ENCODE measurements at places on chromosomes 7 and 10.

DNA sequence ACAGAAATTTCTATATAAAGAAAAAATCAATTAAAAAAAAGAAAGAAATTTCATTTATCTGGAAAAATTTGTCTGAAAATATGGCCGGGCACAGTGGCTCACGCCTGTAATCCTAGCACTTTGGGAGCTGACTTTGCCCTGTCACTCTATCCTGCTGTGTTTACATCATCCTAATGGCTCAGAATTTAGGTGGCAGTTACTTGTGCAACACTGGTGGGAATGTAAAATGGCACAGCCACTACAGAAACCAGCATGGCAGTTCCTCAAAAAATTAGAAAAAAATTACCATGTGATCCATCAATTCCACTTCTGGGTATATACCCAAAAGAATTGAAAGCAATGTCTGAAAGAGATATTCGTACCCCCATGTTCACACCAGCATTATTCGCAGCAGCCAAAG lies 405.2 kb upstream of the AUTS2 start:
- DNase-seq, result no peak

GRCh38 chr10:103021150-103021899 lies 103.2 kb downstream of the CNNM2 start:
- no peak for DNase-seq

DNA sequence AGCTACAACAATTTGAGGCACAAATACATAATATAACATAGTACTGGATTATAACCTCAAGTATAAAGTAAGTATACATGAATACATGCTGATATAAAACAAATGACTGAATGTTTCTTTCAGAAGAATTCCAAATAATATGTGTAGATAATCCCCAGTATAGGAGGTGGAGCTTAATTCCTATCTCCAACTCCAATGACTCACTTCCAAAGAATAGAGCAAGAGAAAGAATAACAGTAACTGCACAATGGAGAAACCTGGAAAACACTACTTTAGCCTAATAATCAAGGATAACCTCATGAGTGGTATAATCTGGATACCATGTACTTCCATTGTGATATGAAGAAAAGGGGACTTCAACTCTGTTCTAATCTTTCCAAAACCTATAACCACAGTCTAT lies 13.7 kb upstream of the SEMA3C start:
- DNase-seq, result no peak

DNA sequence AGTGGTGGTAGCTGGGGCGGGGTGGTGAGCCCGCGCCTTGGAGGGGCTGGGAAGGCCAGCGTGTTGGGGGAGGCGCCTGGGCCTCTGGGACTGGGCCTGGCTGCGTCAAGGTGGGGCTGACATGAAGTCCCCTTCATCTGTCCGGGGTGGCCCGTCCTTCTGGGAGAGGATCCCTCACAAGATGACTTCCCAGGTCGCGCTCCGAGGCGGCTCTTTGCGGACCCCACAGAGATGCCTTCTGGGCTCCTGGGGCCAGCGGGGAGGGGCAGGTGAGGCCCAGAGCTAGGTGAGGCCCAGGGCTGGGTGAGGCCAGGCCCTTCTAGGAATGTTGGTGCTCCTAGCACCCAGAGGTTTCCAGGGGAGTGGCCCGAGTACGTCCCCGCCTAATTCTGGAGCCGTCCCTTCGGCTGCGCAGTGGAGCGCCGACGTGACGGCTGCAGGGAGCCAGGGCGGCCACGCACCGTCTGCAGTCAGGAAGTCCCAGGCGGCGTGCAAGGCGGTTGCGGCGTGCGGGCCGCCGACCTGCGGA lies 58.2 kb upstream of the NUPR2 start:
- DNase-seq, result no peak

DNA sequence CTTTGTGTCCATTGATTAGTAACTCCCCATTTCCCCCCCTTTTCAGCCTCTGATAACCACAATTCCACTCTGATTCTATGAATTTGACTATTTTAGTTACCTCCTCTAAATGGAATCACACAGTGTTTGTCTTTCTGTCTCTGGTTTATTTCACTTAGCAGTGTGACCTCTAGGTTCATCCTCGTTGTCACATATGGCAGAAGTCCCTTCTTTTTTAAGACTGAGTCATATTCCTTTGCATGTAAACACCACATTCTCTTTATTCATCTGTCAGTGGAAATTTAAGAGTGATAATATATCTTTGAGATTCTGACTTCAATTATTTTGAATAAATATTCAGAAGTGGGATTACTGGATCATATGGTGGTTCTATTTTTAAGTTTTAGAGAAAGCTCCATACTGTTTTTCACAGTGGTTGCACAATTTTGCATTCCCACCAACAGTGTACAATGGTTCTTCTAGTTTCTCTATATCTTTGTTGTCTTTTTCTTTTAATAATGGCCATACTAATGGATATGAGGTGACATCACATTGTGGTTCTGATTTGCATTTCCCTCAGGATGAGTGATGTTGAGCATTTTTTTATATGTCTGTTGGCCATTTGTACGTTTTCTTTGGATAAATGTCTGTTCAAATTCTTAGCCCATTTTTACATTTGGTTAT lies 126.1 kb upstream of the GRB10 start:
- no peak for DNase-seq

DNA sequence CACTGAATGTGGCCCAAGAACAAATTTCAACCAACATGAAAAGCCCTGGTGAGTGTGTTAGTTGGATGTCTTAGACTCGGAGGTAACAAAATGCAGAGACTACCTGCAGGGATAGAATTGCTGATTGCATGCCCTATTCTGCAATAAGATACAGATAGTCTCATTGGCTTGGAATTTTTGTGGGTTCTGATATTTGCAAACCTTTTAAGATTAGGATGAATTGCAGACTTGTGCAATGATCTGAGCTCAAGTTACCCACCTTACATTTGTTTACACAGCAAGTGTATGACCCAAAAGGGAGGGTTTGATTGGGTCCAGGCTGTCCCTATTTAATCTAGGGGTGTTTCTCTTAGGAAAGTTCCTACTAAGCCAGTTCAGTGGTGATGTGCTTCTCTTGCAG lies 45.4 kb downstream of the GPR37 start:
- no peak for DNase-seq

GRCh38 chr7:155223503-155223902 lies 74.2 kb upstream of the INSIG1 start:
- DNase-seq, result no peak

Measured in D721Med (cell line).